ENCODE measurements at places on chromosomes 3 and 15.

GRCh38 chr3:189655617-189656016, 24.4 kb downstream of the TP63 start:
- no peak for DNase-seq

GRCh38 chr15:31803388-31803884, 226.9 kb upstream of the CHRNA7 start:
- DNase-seq, result no peak

GRCh38 chr3:21839176-21839575, 88.2 kb upstream of the ZNF385D start:
- no peak for DNase-seq

GRCh38 chr3:22284559-22284958, 533.5 kb upstream of the ZNF385D start:
- no peak for DNase-seq

DNA sequence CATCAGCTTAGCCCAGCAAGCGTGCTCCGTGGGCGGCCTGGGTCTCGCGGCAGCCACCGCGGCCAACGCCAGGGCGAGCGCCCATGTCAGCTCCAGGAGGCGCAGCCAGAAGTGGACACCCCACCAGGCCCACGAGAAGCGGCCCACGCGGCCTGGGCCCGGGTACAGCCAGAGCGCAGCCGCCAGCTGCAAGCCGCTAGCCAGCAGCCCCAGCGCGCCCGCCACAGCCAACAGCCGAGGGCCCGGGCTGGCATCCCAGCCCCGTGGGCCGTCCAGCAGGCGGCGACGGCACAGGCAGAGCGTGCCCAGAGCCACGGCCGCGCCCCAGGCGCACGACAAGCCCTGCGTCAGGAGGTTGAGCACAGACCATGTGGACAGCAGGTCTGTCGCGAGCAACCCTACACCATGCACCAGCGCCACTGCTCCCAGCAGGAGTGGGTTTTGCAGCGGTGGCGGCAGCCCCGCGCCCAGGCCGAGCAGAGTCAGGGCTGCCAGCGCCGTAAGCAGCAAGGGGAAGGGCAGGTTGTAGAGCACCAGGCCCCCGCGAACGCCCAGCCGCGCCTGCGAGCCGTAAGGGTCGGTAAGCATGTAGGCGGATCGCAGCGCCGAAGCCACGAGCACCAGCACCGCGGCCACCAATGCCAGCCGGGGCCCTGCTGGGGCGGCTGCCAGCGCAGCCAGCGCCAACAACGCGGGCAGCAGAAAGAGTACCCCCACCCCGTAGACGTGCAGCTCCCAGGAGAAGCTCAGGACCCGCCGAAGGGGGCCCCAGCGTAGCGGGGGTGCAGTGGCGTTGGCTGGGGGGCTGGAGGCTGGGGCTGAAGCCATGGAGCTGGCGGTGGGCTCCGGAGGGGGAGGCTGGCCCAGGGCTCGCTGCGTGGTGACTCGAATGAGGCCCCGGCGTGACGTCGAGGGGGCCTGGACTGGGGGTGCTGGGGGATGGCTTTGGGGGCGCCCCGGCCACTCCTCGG, 4.9 kb downstream of the PRRT3 start:
- no peak for DNase-seq

DNA sequence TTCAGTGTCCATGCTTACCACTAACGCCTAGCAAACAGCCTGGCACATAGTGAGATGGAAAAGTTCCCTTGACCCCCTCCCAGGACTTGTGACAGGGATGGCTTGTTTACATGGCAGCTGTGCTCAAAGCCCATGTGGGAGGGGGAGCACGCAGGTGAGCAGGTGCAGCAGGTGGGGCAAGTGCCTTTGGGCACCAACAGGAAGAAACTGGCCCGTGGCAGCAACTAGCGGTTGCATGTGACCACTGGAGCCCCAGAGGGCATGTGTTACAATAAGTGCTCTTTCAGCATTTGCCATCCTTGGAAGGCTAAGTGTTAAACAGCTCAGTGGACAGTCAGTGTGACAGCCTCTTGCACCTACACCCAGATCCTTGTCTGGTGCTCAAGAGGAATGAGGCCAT, 734.6 kb downstream of the TUSC7 start:
- no peak for DNase-seq

DNA sequence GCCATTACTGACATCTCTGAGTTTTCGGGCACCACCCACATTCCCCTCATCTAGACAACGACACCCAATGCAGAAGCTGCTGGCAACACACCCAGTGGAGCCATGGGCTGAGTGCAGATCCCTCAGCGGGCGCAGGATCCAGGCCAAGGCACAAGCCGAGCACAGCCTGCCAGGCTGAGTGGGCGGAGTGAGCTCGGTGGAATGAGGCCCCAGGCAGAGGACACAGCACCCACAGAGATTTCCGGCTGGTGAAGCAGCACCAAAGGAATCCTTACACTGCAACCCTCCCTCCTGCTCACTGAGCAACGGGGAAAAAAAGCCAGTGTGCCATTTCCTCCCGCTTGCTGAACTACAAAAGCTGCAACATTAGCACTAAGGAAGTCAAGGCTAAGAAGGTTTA, 34.3 kb downstream of the ZMAT3 start:
- DNase-seq, result peak; percentile 32

DNA sequence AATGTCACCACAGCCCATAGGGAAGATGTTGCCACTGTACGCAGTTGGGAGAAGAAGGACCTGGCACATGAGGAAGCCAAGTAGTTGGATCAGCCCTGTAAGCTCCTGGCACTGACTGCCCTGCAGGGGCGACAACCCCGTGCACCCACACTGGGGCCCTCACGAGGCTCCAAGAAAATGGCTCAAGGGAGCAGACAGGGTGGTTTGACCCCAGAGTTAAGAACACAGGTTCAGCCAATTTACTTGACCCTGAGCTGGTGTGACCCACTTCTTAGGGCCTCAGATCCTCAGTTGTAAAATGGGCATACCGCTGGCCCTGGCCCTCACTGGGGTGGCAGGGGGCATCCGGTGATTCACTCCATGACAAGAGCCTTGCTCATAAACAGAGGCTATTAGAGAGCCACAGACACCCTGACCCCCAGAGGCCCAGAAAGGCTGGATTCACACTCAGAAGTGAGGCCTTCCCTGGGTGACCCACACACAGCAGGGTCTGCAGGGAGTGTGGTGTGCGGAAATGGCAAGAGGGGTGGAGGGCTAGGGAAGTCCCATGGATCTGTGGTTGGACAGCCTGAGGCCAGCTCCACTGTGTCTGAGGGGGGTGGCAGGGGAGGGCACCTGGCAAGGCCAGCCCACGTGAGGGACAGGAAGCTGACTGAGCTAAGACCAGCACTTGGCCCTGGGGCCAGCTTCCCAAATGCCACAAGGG, 1.7 kb upstream of the HHATL start:
- no peak for DNase-seq

DNA sequence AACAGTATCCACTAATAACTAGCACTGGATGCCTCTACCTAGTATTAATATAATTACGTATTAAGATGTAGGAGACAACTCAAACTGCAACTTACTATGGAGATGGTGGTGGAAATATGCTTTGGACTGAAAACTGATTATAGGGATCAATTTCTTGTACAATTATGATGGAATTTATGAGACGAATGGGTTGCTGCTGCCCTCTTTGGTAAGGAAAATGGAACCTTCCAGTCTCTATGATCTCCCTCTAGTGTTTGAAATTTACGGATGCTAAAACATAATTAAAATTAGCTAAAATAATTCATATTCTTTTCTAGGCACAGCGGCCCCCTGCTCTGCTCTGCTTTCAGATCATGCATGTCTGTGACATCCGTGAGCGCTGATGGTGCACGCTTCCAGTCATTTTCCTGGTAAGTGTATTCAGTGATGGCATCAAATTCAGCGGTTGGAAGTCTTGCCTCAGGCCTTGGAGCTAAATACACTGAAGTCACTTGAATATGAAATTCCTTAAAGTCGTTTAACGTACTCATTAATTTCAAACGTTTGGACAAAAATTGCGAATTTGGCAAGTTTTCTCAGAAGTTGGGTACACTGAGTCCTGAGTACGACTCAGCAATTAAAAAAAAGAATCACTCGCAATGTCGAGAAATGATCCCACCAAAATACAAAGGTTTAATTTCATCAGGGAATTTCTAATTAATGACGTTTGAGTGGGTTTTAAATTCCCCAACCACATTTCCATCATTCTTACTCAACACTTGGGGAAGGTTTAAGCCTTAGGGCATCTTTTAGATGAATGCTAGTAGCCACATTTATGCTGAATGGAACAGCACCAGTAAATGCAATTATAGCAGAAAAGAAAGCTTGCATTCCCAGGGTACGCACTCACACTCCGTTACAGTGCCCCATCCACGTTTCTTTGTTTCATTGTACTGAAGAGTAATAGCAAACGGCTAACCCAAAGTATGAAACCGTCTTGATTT, 132.6 kb downstream of the NR2F2 start:
- no peak for DNase-seq

DNA sequence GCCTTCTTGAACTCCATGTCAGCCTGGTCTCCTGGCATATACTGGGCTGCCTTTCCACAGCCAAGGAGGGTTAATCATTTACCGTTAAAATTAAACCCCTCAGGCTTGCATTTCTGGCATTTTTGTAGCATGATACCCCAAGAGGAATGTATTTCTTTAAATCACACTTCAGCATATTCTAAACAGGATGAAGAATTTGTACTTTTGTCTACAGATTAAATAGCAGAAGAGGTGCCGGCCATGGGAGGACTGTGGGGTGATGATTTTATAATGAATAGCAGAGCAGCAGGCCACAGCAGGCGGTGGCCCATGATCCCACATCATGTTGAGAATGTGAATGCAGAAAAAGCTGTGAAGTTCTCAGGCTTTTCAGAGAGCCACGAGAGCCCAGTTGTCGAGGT, 90.2 kb downstream of the ARNT2 start:
- no peak for DNase-seq

GRCh38 chr15:45522328-45523165, at the start of gene SLC30A4:
TSS of gene SLC30A4 (minus strand) at chr15:45522755. CDS start at chr15:45522354, 401 bp downstream.
- peak; percentile 36 for DNase-seq

DNA sequence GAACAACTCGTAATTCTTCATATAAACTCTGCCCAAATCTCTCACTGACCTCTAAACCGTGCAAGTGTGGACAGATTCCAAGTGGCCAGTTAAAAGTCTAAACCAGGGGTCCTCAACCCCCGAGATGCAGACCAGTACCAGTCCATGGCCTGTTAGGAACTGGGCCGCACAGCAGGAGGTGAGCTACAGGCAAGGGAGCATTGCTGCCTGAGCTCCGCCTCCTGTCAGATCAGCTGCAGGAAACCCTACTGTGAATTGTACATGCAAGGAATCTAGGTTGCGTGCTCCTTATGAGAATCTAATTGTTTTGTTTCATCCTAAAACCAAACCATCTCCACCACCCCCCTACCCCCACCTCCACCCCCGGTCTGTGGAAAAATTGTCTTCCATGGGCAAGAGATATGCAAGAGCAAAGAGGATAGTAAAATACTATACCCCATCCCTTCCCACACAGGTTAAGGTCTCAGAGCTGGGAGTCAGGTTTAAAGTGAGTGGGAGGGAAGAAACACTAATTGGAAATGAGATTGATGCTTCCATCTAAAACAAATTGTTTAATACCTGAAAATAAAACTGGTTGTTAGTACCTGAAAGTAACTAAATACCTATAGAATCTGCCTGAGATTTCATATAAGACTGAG, 54.0 kb downstream of the POLQ start:
- no peak for DNase-seq

DNA sequence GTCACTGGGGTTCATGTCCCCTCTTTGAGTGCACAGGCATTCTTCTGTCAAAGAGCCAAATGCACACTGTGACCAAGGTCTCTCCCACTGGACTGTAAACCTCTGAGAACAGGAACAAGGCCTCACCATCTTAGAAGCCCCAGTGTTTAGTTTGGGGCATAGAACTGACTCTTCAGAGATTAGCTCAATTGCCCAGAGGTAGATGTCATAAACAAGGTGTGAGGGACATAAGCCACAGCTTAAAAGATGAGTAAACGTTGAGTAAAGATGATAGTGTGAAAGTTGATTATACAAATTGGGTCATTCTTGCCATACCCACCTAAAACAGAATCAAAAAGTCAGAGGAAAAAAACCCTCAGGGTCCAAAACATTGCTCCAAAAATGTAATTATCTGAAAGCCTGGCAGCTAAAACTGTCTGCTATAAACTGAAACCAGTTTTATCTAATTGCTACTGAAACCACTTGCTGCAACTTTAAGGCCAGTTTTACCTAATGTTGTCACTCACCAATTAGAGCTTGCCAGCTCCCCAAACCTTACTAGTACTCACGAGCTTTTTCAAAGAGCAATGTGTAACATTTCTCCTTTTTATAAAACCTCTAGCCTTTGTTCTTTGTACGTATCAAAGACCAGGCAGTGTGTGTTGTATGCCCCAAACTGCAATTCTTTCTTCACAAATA, 415.2 kb downstream of the RAP2B start:
- no peak for DNase-seq

DNA sequence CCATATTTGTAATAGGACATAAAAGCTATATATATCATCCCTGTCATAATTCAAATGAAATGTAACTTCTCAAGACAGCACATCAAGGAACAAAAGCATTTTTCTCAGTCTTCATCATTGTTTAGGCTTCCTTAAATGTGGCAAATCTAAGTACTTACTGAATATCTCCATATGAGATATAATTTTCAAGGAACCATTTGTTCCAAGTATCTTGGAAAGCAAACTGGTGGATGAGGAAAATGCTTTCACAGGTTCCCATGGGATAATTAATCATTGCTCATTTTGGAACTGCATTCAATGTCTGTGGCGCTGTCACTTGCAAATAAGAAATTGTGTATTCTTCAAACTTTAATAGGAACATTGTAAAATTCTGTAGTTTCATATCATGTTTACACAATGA, 52.6 kb upstream of the ZNF385D start:
- no peak for DNase-seq

GRCh38 chr15:68632101-68632500, 53.3 kb downstream of the CORO2B start:
- DNase-seq, result no peak

- no peak for DNase-seq
These were observed 6.0 kb downstream of the KCNMB3 start for GRCh38 chr3:179244878-179245277.

DNA sequence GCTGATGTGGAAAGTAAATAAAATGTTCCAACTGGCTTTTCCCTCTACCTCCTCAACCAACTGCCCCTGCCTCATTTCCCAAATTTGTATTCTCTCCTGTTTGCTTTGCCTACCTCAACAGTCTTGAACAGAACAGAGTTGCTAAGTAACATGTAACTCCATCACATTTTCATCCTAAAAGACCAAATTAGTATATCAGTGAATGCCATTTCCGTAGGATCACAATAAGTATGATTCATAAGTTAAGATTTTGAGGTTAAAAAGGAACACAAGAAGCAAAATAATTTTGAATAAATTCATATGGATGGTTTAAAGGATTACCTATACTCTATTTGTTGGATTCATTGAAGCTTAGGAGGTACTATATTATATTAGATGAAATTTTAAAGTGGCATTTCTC, 154.9 kb downstream of the ECT2 start:
- no peak for DNase-seq

- DNase-seq, result no peak
These were observed 97.9 kb upstream of the C3orf80 start for GRCh38 chr3:160127308-160127707.

DNA sequence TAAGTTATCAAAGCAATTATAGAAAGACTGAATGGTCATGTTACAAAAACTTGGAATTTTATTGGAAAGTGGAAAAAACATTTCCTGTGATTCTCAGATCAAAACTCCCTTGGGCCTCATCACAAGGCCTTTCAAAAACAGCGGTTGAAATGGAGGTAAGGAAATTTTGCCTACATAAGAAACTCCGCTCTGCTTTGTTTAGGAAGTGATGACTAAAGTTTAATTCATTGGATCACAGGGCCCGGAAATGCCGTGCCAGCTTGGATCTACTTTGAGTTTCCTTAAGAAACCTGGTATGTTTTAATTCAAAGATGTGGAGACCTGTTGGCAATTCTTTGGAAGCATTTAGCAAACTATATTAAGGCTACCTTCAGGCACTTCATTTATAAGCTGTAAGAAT, 143.9 kb upstream of the MME start:
- no peak for DNase-seq
